T-cell (primary cell): ENCODE measurements at places on chromosomes 3 and 15.
A peak's percentile ranks its signal among the peaks of the same experiment; 100 is the strongest.

DNA sequence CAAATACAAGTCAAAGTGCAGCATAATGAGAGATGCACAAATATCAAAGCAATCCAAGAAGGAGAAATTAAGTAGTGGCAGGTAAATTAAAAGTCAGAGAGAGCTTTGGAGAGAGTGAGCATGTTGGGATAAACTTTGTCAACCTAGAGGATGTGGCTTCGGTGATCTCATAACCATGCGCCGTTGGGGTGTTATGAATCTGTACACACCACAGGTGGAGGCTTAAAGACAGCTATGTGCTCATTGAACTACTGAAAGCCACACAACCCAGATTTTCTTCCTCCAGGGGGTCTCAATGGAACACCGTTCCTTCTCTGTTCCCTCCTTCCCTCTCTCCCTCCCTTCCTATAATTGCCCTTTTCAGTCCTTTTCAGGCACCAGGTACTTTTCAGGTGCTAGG lies 52.0 kb downstream of the SUCNR1 start:
- no peak for DNase-seq

DNA sequence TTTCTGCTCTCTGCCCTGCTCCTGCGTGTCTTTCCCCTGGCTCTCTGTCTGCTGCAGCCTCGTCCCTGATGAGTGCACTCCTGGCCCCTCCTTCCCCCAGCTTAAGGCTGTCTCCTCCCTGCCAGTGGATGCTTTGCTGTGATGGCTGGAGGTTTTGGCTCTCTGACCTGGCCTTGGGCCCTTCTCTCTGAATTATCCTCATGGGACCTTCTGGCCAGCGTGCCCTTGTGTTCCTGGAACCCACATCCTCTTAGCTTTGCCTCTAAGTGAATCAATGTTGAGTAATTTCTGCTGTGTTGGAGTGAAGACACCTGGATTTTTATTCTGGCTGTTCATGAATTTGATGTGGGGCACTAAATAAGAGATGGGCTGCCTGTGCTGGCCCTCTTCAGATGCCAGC lies 9.8 kb upstream of the TNFAIP8L3 start:
- no peak for DNase-seq

GRCh38 chr3:179175358-179175757 lies 27.2 kb downstream of the PIK3CA start:
- no peak for DNase-seq

DNA sequence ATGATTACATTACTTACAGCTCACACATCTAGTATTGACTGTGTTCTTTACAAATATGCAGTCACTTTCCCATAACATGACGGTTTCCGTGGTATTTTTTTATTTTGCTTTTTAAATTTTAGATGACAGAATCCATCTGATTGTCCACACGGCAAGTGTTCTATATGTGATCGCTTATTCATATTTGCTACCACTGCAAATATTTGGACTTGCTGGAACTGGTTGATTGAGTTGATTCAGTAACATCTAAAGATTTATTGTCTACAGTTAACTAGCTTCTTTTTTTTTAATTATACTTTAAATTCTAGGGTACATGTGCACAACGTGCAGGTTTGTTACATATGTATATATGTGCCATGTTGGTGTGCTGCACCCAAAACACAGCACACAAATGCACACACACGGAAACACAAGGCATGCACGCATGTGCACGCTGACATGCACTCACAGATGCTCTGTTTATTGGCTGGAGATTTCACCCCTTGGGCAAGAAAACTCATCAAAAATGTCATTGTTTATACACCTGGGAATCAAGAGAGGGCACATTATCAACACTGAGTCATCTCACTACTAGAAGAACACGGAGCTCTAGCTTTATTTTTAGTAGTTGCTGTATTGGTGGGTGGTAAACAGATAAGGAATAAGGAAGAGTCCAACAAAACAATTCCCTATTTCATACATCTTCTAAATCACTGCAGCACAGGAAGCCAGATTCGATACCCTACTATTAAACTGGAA lies 16.4 kb downstream of the ARRDC4 start:
- DNase-seq = no peak

DNA sequence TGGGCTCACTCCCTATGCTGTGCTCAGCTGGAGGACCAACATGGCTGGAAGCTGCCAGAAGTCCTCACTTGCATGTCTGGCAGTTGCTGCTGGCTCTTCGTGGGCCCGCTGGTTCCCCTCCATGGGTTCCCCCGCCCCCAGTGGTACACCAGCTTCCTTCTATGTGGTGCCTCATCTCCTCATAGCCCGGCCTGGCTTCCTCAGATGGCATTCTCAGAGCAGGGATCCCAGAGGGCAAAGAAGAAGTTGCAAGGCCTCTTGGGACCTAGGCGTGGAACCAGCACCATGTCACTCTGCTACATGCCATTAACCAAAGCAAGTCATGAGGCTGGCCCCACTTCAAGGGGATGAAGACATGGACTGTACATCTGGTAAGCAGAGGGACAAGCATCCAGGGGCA lies 2.9 kb upstream of the CFAP92 start:
- no peak for DNase-seq

GRCh38 chr3:94184781-94185180 lies 121.9 kb downstream of the NSUN3 start:
- no peak for DNase-seq

DNA sequence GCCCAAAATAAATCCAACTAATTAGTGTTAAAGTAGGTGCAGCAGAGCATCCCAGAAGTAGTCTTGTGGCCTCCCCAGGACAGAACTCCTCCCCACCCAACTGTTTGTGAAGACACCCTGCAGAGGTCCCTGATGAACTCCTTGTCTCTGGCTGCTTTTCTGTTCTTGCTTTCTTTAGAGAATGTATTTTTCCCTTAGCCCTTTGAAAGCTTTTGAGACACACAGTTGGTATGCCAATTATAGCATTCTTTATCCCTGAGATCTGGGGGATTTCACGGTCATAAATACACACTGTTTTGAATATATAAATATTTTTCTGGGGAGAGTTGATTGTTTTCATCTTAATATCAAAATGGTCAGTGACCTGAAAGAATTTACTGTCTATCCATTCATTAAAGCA lies 9.8 kb downstream of the TFG start:
- DNase-seq = no peak

- DNase-seq = no peak
Observed at GRCh38 chr3:42118762-42119361, 27.7 kb downstream of the TRAK1 start.

- no peak for DNase-seq
Observed at GRCh38 chr3:150094150-150094933, 123.6 kb upstream of the PFN2 start.

- no peak for DNase-seq
Observed at GRCh38 chr3:180048840-180049239, 12.1 kb upstream of the PEX5L start.

- no peak for DNase-seq
Observed at GRCh38 chr15:92116330-92116729, 262.8 kb downstream of the SLCO3A1 start.

DNA sequence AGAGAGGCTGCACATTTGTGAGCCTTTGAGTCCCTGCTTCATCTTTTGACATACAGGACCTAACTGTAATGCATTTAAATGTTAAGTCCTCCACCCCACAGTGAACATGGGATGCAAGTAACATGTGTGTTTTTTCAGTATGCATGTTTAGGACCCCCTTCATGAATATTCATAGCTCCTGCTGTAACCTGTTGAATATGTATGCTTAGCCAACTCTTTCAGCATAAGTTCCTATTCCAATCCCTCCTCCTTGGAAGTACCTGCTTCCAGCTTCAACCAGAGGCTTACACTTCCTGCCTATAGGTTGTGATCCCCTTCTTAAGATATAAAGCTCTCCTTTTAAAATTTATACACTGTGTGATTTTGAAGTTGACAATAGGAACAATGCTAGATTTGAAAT lies 36.9 kb upstream of the GNB4 start:
- DNase-seq = no peak

DNA sequence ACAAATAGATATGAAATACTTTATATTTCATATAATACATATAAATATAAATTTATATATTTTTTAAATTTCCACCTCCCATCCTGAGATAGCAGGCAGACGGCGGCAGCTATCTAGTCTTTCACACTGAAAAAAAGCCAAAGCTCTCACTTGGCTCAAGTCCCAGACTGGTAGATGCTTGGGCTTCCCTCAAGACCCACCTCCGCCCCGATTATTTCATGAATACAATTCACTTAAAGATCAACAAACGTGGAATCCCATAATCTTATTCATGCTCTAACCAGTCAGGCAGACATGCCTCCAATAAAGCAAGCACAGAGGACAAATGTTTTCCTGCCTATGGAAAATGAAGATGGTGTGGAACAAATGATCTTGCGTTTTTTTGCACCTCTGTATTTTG lies 275.9 kb upstream of the NR2F2 start:
- DNase-seq = no peak

DNA sequence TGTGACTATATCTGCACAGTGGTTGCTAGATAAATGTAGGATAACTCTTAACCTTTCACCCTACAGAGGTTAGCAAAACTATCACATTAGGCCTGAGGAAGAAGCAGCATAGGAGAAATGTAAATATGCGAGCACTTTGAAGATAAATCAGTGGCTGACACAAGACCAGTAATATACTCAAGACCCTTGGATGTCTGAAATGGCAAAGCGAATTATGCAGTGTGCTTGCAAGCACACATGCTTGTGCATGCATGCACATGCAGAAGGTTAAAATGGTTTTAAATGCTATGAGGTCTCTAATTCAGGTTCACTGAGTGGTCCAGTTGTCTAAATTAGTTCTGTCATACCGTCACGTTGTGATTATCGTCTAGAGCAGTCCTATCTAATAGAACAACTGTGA lies 13.6 kb upstream of the UTS2B start:
- no peak for DNase-seq

DNA sequence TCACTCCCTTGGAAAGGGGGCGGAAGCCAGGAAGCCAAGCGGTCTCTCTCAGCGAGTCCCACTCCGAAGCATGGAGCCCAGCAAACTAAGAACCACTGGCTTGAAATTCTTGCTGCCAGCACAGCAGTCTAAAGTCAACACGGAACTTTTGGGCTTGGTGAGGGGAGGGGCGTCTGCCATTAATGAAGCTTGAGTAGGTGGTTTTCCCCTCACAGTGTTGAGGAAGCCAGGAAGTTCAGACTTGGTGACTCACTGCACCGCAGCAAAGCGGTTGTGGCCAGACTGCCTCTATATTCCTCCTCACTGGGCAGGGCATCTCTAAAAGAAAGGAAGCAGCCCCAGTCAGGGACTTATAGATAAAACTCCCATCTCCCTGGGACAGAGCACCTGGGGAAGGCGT lies 665.4 kb upstream of the CBLB start:
- DNase-seq = peak; percentile 32

DNA sequence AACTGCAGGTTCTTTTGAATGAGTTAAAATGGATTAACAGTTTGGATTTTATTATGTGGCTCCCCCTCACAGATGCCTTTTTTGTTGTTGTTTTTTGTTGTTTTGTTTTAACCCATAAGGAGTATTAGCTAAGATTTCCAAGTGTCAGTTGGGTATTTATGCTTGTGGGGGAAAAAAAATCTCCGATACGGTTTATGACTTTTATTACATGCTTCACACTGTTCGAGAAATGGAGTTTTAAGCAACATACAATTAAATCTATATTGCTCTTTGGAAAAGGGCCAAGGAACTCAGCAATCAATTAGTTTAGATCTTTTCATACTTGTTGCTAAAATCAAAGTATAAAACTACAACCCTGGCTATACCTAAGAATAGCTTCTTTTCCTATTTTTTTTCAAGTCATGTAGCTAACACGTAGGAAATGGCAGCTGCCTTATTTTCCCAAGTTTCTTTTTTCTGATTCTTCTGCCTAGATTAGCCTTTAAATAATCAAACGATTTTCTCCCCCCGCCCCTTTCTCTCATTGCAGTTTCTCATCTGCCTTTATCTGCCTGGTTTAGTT lies 16.0 kb downstream of the NR2F2 start:
- DNase-seq = no peak

DNA sequence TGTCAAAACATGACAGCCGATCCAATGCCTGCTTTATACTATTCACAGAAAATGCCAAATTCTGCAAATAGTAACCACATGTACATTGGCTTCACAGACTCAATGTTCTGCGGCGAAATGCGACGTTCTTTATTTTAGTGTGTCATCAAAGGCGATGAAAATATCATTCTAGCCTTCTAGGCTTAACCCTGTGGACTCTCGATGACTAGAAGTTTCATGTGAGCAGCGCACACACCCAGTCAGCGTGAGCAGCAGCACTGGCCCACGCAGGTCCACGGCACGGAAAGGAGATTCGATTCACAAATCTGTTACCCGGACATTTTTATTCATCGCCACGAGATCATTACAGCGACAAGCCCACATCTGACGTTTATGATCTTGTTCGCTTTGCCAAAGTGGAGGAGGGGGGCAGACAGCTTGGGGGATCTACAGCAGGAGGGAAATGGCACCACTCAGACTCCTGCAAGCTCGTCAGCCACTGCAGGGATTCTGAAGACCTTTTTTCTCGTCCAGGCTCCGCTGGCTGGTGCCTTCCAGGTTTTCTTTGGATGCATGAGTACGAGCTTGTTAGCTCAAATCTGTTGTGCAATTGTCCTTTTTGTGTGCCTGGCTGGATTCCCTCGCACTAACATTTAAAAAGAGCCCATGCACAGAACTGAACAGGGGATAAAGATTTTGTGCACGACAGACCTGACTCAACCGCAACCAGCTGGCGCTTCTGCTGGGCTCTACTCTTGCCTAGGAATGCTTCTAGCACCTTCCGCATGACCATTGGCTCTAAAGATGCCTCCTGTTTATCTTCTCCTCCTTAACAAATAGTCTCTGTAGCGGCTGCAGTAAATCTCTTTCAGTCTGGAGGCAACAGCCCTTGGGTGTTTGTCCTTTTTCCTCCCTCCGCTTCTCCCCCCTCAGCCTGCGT lies 938.4 kb downstream of the MCTP2 start:
- no peak for DNase-seq

- DNase-seq = no peak
Observed at GRCh38 chr3:131503320-131503635, 507 bp upstream of the MRPL3 start.

DNA sequence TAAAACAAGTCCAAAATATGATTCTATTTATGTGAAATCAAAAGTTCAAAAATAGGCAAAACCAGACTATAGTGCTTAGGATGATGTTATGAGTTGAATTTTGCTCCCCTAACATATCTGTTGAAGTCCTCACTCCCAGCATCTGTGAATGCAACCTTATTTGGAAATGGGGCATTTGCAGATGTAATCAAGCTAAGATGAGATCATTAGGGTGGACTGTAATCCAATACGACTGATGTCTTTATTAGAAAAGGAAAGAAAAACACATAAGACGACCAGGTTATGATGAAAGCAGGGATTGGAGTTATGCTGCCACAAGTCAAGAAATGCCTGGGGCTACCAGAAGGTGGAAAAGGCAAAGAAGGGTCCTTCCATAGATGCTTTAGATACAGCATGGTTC lies 110.5 kb upstream of the CCDC39 start:
- no peak for DNase-seq

GRCh38 chr3:76051145-76051544 lies 265.8 kb upstream of the ZNF717 start:
- DNase-seq = no peak
